ENCODE measurements at places on chromosomes 4 and X.

DNA sequence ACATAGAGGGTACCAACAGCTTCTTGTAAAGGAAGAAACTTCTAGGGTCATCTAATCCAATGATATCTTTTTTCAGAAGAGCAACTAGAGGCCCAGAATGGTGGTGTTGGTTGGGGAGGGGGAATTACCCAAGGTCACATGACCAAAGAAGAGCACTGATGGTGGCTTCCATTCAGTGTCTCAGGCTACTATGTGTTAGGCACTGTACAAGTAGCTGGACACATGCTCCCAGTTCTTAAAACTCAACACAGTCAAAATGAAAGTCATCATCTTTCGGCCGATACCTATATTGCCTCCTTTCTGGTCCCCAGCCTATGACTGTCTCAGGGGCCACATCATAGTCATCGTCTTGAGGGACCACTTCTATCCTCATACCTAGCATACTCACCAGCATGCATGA is 88.1 kb downstream of the ARHGAP6 start:
- DNase-seq, result no peak

DNA sequence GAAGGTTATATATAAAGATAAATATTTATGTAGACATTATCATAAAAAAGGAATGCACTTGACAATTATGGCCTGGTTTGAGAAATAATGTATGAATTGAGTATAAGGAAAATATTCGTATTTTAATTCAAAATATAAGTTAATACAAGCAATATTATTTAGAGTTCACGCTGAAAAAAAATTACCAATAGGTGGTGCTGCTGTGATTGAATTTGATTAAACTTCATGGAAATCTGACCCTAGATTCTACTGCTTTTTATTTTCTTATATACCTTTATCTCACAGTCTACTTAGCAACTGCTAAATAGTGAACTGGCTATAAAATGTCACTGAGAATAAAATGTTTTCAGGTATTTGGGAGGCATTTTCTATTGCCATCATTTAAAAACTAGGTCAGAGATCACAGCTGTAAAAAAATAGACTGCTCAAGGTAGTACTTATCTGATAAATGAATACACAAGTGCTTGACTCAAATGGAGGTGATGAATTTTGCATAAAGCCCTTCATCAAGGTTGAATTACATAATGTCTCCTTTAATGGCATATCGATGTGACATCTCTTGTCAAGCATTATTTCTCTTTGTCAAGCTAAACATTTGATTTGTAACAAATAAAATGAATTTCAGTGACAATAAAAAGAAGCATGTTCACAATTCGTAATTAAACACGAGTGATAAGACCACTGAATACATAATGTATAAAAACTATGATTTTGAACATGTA is 1638.8 kb upstream of the PCDH7 start:
- no peak for DNase-seq

- no peak for DNase-seq
Observed at GRCh38 chr4:108828620-108829019, 65.8 kb upstream of the ETNPPL start.

DNA sequence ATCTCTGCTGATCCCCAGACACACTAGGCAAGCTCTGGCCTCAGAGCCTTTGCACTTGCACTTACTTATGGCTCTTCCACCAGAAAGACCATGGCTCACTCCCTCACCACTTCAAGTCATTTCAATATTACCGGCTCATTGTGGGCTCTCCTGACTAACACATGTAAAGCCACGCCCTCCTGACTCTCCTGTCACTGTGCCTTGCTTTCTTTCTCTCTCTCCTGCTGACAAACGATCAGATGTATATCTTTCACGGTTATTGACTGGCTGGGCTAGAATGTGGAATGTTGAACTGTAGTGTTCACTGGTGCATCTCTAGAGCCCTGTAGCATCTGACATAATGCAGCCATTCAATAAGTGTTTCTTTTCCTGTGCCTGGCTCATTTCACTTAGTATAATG is 425.1 kb downstream of the RAB28 start:
- no peak for DNase-seq

DNA sequence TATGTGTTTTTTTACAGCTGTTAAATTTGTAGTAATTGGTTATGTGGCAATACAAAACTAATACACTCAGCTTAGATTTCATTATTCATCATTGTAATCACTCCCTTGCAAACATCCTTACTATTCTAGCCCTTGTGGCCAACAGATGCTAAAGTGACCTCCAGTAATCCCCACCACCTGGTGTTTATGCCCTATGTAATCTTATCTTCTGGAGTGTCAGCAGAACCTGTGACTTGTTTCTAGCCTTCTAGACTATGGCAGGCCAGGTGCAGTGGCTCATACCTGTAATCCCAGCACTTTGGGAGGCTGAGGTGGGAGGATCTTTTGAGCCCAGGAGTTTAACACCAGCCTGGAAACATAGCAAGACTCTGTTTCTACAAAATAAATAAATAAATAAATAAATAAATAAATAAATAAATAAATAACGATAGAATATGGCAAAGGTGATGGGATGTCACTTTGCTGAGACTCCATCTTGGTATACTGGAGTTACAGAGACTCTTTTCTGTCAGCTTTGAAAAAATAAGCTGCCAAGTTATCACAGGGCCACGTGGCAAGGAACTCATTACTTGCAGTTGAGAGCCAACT is 12.3 kb upstream of the TSR2 start:
- no peak for DNase-seq

DNA sequence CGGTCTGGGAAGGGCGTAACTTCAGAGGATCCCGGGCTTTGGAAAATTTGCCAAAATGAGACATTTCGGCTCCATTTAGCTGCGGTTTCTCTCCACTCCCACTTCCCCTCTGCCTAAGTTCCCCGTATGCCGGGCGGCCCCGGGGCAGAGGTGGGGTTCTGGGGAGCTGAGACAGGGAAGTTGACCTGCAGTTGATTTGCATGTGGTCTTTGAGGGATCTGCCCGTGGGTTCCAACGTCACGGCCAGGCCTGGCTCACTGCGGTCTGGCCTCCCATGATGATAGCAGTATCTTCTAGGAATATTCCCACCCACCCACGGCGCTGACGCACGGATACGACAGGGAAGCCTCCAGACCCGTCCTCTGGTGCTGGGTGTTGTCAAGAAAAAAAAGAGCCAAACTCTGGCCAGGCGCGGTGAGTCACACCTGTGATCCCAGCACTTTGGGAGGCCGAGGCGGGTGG is 27.3 kb upstream of the CRLF2 start:
- DNase-seq, result peak; percentile 23

DNA sequence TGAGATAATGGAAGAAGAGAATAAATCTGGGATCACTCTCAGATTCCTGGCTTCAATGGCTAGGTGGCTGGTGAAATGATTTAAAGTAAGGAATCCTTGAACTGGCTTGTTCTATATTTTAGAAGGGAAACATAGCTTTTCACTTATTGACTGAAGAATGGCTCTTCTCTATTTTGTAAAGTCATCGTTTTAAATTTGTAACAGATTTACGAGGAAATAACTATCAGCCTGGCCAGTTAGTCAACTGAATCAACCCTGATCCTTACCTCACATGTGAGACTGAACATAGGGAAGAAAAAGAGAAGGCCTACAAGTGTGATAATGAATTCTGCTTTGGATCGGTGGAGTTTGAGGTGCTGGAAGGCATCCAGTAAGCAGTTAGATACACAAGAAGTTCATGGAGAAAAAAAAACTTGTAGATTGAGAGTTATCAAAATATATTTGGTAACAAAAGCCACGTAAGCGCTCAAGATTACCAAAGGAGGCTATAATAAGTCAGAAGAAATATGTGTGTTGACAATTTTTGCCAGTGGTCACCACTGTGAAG is 12.0 kb downstream of the AREG start:
- no peak for DNase-seq

DNA sequence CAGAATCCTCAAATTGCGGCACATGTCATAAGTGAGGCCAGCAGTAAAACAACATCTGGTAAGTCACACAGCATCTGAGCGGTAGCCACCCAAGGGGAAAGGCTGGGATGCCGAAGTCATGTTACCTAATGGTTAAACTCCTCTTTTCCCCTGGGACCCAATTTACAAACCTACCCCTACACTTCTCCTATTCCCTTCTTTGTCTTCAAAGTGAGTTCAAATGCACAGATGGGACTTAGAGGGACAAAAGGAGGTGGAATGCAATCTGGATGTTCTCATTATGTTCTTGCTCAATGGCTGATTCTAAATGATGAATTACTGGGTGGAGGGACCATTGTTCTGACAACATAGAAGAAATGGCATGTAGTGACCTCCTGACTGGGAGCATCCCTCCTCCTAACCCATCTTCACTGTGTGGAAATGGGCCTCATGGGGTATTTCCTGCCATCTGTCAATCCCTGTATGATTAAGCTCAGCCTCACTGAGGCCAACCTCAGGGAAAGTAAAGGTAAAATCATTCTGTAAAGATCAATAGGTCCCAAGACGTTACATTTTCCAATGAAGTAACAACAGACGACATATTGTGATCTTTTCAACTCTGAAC is 8.5 kb downstream of the CD40LG start:
- DNase-seq, result no peak

Data from stimulated activated CD8-positive, alpha-beta memory T cell treated with anti-CD3 and anti-CD28 coated beads, Interleukin-15, amount 100 ng/mL, for 4 hours (primary cell).